ENCODE measurements at places on chromosomes 2 and 18.
A peak's percentile ranks its signal among the peaks of the same experiment; 100 is the strongest.

DNA sequence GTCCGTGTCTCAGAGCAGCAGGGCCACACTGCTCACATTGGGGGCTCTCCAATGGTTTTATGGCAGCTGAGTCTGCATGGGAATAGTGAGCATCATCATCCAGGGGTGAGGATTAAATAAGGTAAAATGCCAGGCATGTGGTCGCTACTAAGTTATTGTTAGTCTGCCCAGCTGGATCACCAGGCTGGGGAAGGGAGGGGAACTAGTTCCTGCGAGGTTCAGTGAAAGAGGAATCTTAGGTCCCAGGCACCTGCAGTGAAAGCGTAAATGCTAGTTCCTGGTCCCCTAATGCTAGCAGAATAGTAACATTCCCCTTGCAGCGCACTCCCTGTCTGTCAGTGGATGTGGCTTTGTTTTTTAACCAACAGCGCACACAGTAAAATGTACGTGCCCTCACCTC is 60.1 kb downstream of the ARHGEF4 start:
- no peak for DNase-seq

DNA sequence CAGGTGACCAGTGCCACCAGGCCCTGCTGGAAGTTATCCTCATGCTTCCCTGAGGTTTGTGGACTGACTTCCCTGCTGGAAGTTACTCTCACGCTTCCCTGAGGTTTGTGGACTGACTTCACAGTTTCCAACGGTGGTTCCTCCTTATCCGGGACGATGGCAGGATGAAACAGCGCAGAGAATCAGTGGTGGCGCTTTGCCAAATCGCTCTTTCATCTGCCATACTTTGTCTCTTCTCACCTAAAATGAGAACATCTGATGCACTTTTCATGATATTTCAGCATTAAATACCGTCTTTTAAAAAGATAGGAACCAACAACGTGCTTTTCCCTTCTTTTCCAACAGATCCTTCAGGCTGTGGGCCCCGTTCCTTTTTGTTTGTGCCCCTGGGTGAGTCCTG is 183.3 kb downstream of the LDLRAD4 start:
- DNase-seq, result no peak

DNA sequence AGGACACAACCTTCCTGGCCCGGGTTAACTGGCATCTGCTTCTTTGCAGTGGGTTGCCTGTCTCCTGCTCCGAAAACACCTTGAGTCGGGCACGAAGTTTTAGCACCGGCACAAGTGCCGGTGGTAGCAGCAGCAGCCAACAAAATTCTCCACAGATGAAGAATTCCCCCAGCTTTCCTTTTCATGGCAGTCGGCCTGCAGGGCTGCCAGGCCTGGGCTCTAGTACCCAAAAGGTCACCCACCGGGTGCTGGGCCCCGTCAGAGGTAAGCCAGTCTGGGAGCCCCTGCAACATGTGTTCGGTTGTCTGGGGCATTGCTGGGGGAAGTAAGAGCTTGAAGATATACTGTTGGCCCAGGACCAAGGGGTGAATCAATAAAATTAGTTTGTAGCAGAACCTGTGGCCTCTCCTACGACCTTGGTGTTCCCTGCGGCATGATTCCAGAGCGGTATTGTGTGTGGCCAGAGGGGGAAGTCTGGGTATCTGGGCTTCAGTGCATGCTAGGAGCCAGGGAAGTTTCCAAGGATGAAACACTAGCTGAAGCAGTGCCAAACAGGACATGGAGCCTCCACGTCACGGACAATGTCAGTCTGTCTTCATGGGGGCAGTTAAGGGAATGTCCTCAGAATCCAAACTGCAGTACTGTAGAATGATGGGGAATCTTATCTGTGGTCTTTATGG is 7.8 kb downstream of the AGBL5 start:
- no peak for DNase-seq

- no peak for DNase-seq
Observed at GRCh38 chr18:23588836-23589560, 2.7 kb upstream of the NPC1 start.

GRCh38 chr18:62281684-62282083 is 43.4 kb upstream of the TNFRSF11A start:
- DNase-seq, result no peak

DNA sequence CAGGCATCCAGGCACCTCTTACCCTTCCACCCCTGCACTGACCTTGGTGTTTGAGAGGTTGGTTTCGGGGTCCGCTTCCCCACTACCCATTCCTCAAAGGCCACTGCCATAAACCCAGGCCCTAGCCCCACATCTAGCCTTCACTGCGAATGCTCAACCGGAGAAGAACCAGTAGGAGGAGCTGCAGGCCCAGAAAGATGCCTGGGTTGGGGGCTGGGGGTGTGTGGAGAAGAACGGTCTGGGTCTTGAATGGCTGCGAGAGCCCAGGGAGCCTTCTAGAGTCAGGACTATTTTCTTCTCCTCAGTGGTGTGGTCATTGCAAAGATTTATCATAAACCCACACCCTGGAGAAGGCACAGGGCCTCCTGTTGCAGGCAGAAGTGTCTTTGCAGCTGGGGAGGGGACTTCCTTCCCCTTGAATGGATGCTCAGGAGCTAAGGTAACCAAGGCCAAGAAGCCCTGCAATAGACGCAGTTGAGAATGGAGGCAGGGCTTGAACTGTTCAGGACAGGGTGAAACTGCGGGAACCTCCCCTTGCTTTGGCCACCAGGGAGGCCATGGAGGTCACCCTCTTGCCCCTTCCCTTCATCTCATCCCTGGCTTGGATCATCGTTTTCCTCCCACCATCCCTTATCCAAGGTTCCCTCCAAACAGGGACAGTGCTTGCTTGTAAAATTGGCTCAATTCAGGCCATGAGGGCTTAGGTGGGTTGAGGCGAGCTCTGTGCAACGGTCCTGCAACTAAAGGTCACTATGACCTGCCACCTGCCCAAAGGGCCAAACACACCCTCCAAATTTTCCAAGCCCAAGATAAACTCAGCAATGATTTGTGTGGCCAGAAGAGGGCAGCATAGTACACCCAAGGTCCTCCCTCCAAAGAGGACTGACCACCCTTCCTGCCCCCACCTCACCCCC is 20.9 kb downstream of the THNSL2 start:
- DNase-seq, result no peak

DNA sequence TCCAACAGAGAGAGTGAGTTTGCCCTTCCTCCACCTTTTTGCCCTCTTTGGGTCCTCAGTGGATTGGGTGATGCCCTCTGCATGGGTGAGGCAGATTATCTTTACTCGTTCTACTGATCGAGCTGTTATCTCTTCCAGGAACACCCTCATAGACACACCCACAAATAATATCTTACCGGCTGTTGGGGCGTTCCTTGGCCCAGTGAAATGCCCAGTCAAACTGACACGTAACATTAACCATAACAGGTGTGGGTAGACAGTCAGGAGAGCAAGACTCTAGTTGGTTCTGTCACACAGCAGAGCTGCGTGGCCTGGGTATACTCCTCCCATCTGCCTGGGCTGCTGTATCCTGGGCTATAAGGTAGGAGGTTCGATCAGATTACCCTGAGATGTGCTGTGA is 144.1 kb downstream of the AGAP1 start:
- no peak for DNase-seq

GRCh38 chr2:220619525-220620220 is 952.4 kb downstream of the EPHA4 start:
- no peak for DNase-seq

DNA sequence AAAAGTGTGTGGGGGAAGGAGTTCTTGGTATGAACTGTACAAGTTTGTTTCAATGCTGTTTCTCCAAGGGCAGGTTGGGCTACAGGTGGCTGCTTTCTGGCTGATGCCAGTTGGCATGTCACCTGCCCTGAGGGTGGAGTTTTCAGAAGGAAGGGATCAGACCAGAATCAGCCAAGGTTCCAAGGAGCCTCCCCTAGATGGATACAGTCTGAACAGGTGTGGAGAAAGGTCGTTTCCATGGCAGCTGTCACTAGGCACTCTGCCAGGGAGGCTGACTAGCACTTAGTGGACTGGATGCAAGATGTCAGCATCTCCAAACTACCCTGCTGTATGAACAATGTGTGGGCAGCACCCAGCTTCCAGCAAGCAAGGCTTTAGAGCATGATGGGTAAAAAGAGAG is 444.4 kb upstream of the HNRNPA3 start:
- no peak for DNase-seq

- DNase-seq, result no peak
Observed at GRCh38 chr18:9401176-9401575, 66.6 kb downstream of the TWSG1 start.

DNA sequence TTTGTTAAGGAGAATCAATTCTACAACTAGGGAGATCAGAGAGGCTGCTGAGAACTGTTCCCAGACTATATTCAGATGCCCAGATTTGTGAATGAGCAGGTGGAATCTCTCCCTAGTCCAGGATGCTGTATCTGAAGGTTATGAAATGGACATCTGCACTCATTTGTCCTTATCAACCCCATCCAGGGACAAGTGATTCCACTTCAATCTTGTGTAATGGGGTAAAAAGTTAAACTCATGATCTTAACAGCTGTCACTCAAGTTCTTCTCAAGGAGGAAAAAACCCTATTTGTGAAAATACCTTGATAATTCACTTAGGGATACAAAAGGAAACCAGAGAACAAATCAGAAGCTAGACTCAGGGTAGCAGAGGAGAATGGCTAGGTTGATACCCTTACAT is 144.8 kb downstream of the PLCL1 start:
- no peak for DNase-seq

- DNase-seq, result no peak
Observed at GRCh38 chr2:223972656-223973102, 15.4 kb downstream of the MRPL44 start.

DNA sequence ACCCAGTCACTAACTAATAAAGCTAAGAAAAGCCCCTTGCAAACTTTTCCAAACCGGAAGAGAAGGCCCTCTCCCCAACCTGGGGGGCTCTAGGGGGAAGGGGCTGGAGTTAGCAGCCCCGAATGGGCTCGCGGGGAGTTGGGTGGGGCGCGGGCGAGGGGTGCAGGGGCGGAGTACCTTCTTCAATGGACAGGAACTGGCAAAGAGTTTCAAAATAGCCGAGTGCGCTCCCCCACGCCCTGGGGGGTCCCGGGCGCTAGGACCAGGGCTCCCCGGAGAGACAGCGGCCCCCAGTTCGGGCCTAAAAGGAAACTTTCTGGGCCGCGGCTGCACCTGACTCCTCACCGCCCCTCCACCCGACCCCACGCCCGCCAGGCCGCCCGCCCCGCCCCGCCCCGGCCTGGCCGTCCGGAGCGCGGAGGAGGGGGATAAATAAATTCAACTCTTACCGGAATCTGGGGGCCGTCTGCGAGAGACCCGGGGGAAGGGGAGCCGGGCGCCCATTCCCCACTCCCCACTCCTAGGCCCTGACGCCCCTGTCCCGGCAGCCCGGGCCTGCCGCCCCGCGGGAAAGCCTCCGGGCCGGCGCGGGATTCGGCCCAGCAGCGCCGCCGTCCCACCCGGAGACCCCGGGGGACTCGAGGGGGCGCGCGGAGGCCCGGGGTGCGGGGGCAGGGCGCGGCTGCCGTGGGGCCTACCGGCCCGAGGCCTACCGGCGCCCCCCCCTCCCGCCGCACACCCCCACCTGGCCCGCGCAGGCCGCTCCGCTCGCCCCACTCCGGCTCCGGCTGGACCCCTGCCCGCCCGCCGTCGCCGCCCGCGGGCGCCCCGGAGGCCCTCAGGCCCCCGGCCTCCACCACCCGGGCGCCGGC is 868 bp downstream of the INO80D start:
- DNase-seq, result peak; percentile 22

All from stimulated activated CD8-positive, alpha-beta memory T cell treated with anti-CD3 and anti-CD28 coated beads, Interleukin-15, amount 100 ng/mL, for 24 hours (primary cell).